ENCODE measurements at places on chromosomes 12 and 14.

DNA sequence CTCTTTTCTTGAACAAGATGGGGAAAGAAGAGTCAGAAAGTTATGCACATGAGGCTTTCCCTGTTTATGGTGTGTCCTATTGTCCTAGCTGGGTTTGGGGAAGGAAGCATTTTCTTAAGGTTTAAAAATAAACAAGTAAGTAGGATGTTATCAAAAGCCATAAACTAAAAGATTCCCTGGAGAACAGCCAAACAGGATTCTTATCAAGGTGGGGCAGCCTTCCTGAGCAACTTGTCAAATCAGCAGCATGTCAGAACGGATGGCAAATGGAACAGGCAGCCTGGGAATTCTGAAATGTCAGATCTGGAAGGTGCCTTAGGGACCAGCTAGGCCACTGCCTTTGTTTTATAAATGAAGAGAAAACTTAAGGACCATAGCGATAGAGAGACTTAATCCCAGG lies 152.2 kb upstream of the RGS6 start:
- DNase-seq = no peak

- no peak for DNase-seq
Measured at GRCh38 chr12:101599311-101599710, 4.5 kb downstream of the MYBPC1 start.

- no peak for DNase-seq
Measured at GRCh38 chr12:124553862-124554428, 13.5 kb downstream of the NCOR2 start.

- DNase-seq = no peak
Measured at GRCh38 chr12:49895773-49896172, 7.9 kb downstream of the FAIM2 start.

GRCh38 chr12:25929142-25929541 lies 29.3 kb upstream of the RASSF8 start:
- no peak for DNase-seq

DNA sequence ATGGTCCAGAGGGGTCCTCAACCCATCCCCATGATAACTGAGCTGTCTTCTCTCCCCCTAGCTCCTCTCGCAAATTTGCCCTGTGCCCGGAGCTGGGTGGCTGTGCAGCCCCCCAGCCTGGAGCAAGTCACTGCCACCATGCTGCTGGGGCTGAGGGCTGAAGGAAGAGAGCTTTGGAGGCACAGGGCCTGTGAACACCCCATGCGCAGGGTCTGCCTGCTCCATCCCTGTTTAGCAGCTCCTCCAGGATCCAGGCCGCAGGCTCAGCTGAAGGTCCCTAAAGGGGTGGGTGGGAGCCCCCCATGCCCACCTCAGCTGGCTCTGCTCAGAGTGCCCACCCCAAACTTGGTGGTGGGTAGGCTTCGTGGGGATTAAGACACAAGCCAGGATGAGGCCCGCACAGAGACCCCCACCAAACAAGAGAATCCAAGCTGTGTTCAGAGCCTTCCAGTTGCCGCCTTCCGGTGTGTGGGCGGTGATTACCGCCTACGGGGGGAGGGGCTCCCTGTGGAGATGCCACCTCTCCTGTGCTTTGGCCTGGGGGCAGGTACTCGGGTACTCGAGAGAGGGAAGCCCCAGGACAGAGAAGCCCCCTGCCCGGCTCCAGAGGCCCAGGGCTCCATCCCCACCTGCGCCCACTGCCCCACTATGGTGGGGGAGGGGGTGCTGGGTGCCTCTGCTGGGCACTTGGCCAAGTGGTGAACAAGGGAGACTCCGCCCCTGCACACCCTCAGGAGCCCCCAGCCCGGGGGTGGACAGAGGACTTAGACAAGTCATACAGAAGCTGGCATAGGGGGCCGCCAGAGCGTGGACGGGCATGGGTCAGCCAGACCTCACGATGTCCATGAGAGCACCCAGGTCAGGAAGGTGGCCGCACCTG lies 1.4 kb upstream of the JAG2 start:
- DNase-seq = no peak

DNA sequence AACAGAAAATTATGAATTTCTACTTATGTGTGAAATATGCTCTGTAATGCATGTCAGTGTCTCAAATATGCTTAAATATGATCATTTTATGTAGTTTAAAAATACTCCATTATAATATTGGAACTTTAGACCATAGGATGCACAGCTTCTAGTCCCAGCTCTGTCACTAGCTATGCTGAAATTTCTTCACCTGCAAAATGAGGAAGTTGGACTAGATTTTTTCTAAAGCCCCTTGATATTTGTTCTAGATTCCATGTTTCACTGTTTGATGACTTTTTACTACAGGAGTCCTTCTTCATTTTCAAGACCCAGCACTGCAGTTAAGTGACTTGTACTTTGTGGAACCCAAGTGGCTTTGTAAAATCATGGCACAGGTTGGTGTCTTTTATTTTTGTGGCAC lies 90.1 kb downstream of the LRRK2 start:
- no peak for DNase-seq

DNA sequence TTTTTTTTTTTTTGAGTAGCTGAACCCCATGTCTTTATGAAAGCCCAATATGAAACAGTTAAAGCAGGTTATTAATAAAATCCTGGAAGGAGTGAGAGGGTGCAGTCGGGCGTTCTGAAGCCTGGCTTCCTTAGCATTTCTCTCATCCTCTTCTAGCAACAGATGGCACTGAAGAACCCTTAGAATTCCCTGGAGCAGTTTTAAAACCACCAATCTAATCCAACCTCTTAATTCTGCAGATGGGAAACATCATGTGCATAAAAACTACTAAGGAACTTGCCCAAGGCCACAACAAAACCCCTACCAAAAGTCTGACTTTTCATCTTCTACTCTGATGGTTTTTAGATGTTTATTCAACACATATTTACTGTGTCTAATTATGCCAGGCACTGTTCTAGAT lies 25.2 kb downstream of the PRDM4 start:
- no peak for DNase-seq

DNA sequence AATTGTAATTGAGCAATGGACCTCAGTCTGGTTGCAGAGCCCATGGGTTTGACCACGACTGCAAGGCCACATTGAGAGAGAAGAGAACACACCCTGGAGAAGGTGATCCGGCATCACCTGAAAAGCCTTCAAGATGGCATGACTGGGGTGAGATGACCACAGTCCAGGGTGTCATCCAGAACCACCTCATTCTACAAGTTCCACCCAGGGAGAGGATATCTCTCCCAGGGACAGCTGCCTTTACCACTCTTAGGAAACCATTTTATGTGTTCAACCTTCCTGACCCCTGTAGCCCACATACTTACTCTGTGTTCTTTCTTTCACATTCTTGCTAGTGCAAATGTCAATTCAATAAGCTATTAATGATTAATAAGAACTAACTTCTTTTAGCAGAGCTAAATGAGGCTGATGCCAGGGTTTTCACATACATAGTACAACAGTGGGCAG lies 43.4 kb upstream of the CPM start:
- no peak for DNase-seq

Data from activated CD8-positive, alpha-beta memory T cell treated with anti-CD3 and anti-CD28 coated beads for 1 hour (primary cell).